Purkinje cell (primary cell): ENCODE measurements at places on chromosomes 6 and 20. TPM values are rescaled to one million over a fixed set of nuclear protein-coding genes. Genes with fewer than 3 reads are reported as not detected.

Gene POPDC3
- polyA plus RNA-seq: 13.0 and 13.5 TPM in 2 replicates

Gene HDGFL1
- not detected in 2 replicates for polyA plus RNA-seq

Gene SEMG1
- not detected in 2 replicates for polyA plus RNA-seq

Gene SIRPB1
- 5.8 and 17.3 TPM in 2 replicates for polyA plus RNA-seq

Gene COX4I2
- 1.9 TPM in 1 of 2 replicates, not detected in the other for polyA plus RNA-seq

Gene PHF1
- polyA plus RNA-seq: 14.0 and 14.2 TPM in 2 replicates
